ENCODE measurements at places on chromosomes 7 and 10. TPM values are rescaled to one million over a fixed set of nuclear protein-coding genes. Genes with fewer than 3 reads are reported as not detected.

DNA sequence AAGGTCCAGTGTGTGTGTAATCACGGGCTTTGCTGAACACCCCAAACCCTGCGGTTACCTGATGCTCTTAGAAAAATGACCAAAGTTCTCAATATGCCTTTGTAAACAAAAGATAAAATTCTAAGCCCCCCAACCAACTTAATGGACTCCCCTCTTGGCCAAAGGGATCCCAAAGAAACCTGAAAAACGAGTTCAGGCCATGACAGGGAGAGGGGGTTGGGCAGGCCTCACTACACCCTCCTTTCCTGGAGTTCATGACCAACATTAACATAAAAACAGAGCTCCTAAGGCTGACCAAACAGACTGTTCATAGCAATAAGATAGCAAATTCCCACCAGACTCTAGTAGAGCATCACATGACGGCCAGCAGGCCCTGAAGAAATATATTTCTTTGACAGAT is 3.0 kb upstream of the VIPR2 start:
- DNase-seq, result no peak

DNA sequence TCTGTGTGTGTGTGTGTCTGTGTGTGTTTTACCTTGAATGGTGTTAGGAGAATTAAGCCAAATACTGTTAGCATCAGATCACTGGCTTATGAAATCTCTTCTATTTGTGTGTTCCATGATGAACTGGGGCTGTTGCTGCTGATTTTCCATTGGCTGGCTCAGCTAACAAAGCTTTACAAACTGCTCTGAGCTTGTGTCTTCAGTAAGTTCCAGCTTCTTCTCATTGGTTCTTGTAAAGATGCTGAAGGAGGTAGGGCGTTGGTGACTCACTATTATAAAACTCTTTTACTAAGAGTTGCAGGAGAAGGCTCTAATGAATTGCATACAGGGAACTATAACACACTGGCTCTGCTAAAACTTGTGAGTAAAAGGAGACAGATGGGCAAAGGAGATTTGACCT is 136.4 kb upstream of the PRKCQ start:
- DNase-seq, result no peak

GRCh38 chr7:21358648-21359047 is 69.2 kb upstream of the SP4 start:
- no peak for DNase-seq

- no peak for DNase-seq
Observed at GRCh38 chr10:63206997-63207811, 74.1 kb downstream of the NRBF2 start.

DNA sequence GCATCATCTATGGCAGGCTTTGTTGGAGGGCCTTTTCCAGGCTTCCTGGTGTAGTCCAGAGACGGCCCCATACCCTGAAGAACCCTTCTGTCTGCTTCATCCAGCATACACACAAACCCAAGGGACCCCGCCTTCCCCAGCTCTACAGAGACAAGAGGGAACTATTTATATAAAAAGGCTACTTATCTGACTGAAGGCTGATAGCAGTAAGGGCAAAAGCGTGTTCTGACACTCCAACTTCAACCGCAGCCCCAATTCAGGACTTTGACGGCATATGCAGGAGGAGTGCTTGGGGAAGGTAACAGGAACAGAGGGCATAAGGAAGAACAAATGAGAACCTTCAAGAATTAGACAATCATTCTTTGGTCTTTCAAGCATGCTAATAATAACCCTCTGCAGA is 21.0 kb downstream of the GNA12 start:
- DNase-seq, result no peak

EFCAB10 gene
- total RNA-seq, result 3.1 TPM

GRCh38 chr10:3631701-3632330 is 153.2 kb downstream of the KLF6 start:
- DNase-seq, result no peak

EBLN1 gene
- not detected for total RNA-seq

DNA sequence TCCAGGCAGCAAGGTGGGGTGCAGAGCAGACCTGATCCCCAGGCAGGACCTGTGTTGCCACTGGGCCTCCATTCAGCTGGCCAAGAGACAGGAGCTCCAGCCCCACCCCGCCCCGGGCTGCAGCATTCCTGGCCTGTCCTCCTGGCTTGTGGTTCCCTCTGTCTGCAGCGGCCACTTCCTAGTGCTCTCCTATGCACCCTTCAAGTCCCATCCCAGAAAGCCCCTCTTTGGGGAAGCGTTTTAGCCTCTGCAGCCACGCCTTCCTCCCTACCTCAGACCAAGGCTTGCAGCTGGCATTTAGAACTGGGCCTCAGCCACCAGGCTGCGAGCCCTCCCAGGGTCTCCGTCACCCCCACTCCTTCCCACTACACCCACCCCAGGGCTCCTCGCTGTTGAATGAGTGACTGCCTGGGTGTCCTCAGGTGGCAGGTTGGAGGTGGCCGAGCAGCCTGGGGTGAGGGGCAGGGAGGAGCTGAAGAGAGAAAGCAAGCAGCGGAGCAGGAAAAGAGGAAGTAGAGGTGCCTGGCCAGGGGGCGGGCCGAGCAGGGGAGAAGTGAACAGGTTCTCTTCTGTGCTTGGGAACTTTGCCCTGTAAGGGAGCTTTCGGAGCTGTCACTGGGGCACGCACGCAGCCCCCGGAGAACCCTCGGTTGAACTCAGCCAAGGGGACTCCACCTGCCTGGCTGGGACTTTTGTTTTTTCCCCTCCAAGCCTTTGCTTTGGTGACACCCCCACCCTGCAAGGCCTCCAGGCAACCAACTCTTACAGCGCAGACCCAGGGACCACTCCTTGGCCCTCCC is 109.1 kb upstream of the TNRC18 start:
- no peak for DNase-seq

- no peak for DNase-seq
Observed at GRCh38 chr7:99409192-99409572, 413 bp downstream of the BUD31 start.

HHEX gene
- 1.5 TPM for total RNA-seq

DNA sequence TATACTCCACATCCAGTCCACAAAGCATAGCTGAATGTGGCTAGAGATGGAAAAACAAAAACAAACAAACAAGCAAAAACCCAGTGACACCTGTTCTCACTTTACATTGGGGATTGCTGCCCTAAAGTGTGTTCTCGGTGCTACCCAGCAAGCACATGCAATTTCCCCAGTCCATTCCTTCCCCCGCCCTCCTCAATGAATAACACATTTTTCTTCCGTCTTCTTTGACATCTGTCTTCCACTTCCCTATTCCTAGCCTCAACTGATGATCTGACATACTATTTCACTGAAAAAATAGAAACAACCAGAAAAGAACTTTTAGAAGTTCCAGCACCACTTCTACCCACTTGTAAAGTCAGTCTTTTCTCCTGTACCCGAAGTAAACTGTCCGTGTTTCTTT is 147.1 kb downstream of the MALRD1 start:
- DNase-seq, result no peak

- no peak for DNase-seq
Observed at GRCh38 chr7:128201690-128202085, 39.4 kb upstream of the LEP start.

NEBL gene
- 10.5 TPM for total RNA-seq

PMPCB gene
- 83.5 TPM for total RNA-seq

WIPF3 gene
- total RNA-seq, result 12.1 TPM

HOXA3 gene
- total RNA-seq, result not detected

GRCh38 chr10:28939281-28940157 is 262.2 kb downstream of the BAMBI start:
- DNase-seq, result peak; percentile 61

DNA sequence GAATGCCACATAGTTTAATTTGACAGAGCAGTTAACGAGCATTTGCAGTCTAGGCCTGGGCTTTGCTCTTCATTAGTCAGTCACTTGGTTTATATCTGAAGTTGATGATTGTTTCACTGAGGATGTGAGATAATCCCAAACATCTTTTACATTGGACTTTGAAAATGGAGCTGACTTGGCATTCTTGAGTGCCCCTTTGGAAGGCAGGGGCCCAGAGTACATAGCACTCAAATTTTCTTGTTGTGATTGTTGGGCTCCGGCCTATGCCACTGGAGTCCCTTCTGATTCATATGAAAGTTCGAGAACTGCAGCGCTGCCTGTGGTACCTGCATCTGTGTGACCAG is 21.9 kb downstream of the DNAJB6 start:
- no peak for DNase-seq

DNA sequence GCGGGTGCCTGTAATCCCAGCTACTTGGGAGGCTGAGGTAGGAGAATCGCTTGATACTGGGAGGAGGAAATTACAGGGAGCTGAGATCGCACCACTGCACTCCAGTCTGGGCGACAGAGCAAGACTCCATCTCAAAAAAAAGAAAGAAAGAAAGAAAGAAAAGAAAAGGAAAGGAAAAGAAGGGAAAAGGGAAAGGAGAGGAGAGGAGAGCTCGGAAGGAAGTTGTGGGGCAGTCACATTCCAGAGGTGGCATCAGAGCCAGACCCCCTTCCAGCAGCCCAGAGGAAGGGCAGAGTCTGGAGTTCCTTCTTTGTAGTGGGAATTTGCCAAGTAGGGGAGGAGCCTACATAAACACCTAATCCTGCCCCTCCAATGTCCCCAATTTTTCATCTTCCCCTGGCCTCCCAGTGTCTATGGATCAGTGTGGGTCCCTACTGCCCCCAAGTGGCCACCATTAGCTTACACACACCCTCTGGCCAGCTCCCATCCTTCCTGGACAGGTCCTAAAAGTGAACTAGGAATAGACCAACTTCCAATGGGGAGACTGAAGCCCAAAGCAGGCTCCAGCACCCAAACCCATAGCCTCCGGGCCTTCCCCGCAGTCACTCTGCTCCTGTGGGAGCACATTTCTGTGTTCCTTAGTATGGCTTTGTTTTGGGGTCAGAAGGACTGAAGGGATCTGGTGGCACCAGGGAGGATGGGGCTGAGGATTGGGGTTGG is 39.6 kb upstream of the HSPB1 start:
- peak; percentile 69 for DNase-seq

GRCh38 chr7:41103331-41103730 is 599.6 kb downstream of the INHBA start:
- DNase-seq, result no peak

NODAL gene
- 6.3 TPM for total RNA-seq

ALOX5 gene
- total RNA-seq, result 1.6 TPM

GRCh38 chr10:130485958-130486895 is 350.0 kb downstream of the GLRX3 start:
- no peak for DNase-seq

SEC31B gene
- 4.1 TPM for total RNA-seq

DNA sequence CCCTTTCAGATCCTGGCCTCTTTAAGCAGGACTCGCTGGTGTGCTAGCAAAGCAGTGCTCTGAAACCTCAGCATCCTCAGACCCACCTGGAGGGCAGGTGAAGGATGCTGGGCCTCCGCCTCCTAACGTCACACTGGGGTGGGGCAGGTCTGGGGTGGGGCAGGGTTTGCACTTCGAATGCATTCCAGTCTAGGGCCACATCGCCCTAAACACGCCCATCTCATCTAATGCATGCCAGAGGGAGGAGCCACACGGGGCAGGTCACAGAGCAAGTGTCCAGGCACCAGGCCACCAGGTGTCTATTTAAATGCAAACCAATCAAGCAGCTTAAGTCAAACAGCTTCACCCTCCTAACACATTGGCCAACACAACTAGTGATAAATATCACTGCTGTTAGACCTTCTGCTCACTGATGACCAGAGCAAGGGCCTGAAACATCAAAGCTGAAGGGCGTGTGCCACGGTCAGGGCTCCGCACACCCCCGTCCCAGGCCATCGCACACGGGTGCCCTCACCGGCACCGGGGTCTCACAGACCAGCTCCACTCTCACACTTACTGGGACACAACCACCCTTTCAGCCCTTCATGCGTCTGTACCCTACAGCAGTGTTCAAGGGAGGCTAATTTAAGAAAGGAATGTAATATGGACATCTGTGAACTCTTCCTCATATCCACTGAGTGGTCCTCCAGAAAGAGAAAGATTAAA is 47.1 kb downstream of the DIP2C start:
- no peak for DNase-seq

DNA sequence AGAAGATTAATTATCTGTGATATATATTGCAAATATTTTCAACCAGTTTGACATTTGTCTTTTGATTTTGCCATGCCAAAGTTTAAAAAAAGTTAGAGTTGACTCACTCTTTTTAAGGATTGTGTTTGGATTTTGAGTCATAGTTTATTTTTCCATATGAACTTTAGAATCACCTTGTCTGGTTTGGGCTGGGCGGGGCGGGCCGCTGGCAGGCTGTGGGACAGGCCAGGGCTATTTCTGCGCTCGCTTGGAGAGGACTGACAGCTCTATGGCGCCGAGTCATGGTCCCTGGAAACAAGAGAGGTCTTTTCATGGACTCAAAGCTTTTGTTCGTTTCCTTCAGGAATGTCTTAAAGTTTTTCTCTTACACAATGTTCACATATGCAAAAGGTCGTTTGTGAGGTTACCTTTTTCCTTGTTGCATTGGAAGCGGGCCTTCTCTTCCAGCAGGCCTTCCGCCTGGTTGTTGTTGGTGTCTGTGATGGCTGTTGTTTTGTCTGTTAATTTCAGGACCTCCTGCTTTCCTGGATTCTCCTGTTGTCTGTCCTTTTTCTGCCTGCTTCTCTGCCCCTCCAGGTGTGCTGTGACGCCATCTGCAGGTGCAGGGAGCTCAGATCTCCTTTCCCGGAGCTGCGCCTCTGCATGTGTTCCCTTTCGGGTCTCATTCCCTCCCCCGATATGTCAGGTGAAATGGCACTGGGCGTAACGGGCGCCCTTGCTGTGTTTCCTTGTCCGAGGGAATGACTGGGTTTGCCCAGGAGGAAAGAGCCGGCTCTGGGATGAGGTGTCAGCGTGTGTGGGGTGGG is 53.8 kb downstream of the INPP5A start:
- DNase-seq, result no peak

DNA sequence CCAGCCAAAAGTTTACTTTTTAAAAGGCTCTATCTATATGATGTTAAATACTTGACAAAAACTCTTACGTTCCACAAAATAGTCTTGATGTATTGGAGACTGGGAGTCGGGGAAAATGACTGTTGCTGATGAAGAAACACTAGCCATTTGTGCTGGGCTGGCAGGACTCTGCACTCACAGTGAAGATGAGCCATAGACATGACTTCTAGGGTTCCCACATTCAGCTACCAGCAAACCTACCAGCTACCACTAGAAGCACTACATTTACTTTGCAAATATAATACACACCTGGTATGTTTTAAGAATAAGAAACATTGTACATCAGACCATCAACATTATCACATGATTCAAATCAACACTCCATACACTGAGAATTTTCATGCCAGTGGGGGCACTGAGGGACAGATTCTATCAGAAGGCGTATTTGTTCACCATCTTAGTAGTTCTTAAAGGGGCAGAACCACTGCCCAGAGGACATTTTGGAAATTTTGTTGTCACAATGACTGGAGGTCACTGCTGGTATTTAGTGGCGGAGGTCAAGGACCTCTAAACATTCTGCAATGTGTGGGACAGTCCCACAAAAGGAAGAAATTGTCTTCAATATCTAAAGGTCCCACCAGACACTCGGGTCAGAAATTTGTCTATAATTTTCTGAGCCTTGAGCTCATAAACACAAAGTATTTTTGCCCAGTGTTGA is 52.3 kb downstream of the PARD3 start:
- DNase-seq, result no peak

DNA sequence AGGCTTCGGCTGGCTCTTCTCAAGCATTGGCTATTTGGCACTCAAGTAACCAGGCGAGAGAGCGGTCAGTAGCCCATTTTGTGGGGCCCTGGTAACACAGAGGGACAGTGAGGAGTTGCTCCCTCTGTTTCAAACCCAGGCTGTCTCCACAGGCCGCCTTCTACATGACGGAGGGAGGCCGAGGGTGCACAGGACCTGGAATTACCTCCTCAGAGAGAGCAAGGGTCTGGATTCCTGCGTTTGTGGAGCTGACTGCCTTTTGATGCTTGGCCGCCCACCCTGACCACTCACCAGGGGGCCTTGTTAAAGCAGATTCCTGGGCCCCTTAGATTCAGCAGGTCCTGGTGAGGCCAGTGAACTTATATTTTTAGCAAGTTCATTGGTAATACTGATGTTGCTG is 12.3 kb downstream of the UPP1 start:
- peak; percentile 31 for DNase-seq
